ENCODE measurements at places on chromosomes 7 and 10.

- no peak for DNase-seq
Observed at GRCh38 chr10:23405540-23405939, 33.3 kb upstream of the OTUD1 start.

DNA sequence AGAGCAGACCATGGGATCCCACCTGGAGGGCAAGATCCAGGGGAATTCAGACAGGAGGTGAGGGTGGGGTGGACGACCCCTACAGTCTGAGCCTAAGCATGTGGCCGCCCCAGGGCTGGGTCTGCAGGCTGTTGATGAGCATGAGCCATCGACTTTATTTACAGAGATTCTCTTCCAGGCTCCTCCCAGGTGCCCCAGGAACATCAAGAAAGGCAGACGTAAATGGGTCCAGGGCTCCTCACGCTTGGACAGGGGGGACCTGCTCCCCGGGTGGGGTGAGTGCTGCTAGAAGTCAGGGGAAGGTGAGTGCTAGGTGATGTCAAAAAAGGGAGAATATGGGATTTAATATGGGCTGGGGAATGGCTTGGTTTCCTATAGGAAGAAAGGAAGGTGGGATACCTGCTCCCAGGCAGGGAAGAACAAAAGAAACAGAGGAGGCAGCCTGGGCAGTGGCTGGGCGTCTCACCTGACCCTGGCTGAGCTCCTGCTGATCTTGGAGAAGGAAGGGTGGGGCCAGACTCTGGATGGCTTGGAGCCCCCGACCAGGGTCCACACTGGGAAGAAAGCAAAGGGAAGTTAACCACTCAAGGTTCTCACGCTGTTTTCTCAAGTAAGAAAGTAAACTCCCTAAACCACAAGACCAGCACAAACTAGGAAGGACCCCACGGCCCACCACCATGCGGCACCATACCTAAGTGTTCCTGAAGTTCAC, 162.1 kb upstream of the SHH start:
- no peak for DNase-seq

- DNase-seq = no peak
Observed at GRCh38 chr7:148356303-148356702, 234.3 kb upstream of the C7orf33 start.

DNA sequence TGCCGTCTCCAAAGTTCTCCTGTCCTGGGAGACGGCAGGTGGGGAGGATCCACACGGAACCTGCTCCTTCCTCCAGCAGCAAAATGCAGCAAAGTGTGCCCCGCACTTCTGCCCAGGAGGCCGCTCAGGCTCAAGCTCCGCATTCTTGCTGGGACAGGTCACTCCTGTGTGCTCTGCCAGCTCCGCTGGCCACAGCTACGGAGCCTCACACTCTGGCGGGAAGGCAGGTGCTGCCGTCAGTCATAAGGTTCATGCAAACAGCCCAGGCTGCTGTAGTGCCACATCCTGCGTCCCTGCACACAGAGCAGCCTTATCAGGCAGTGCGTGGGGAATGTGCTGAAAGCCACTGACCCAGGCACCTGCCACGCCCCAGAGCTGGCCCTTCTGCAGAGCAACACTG, 22.4 kb downstream of the ADGRA1 start:
- DNase-seq = no peak

GRCh38 chr10:88092973-88093372, 229.5 kb downstream of the PTEN start:
- DNase-seq = no peak

DNA sequence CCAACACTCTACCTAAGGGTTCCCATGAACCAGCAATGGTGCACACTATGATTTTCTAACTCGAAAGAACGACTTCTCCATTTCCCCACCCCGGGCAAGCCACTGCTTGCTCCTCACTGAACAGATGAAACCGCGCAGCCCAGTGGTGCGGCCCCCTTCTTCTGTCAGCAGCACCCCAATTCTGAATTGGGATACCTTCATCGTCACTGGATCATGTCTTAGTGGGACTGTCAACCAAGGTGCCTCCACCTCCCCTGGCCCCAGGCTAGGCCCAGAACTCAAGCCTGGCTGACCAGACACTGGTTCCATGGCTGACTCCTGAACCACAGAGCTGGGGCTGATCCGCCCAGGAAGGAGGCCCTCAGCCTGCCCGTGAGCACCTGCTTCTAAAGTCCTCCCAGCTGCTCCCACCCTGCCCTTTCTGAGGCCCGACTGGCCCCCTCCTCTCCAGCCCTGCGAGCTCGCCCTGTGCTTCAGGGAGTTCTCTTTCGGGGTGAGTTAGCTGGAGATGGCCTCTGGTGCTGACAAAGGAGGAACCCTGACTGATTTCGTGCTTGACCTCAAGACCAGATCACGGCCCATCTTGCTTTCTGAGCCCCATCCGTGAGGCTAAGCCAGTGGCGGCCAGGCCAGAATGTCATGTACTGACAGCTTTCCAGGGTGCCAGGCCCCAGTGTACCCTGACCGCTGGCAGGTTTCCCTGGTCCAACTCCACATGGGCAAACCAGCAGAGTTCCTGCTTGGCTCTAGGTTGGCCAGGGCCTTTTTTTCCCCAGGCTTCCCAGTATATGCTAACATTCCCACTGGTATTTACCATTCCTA, 44.5 kb downstream of the FAM53B start:
- no peak for DNase-seq

- no peak for DNase-seq
Observed at GRCh38 chr7:3915337-3915878, 614.4 kb downstream of the SDK1 start.

DNA sequence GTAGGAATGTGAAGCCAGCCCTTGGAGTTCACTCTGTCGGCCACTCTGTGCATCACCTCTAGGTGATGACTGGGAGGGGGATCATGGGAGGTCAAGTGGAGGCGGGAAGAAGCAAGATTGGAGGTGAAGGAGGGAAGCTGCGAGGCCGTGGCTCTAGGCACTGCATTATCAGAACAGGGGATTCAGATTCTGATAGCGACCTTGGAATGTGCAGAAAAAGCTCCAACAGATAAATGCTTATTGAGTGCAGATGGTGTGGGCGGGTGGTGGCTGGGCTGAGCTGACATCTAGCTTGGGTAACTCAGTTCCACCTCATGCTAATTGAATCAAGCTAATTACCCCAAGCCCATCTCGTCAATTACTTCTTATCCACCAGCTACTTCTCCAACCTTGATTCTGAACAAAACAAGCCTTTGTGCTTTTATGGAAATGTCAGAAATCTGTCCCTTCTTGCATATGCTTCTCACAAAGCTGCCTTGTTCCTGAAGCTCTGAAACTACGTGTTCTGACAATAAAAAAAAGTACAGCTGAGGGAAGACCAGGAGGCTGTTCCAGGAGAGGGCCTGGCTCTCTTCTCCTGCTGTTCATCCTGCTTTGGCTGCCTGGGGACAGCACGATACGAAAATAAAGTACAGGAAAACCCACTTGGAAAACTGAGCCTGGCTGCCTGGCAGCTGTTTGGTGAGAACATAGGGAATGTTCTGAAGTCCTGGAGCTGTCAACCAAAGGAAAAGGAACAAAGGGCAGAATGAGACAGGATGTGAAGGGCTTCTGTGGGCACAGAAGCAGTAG, 27.5 kb downstream of the STRA8 start:
- DNase-seq = no peak

GRCh38 chr7:138865843-138866242, 67.8 kb upstream of the ATP6V0A4 start:
- no peak for DNase-seq

DNA sequence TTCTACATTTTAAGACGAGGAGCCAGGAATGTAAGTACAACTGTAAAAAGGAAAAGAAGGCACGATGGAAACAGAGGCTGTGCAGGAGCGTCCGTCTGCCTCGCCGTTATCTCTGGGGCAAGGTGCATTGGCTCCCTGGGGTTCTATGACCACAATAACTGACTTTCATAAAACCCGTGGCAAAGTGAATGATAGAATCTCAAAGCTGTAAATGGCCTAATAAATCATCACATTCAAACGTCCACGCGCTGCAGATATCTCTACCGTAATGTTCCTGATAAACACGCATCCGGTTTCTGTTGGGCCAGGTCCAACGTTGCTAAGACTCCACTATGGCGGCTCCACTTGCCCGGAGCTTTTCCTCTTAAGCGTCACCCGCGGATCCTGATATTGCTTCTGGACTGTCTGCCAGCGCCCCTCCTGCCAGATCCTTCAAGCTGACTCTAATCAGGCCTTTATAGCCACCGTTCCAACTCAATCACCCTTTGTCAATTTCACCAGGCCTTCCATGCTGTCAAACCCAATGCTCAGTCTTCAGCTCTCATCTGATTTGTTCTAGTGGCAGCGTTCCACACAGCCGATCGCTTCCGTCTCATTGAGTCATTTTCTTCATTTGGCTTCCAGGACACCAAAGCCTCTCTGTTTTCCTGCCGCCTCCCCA, 265.6 kb upstream of the FOXK1 start:
- no peak for DNase-seq

GRCh38 chr10:6593241-6593671, 13.2 kb upstream of the PRKCQ start:
- DNase-seq = no peak

DNA sequence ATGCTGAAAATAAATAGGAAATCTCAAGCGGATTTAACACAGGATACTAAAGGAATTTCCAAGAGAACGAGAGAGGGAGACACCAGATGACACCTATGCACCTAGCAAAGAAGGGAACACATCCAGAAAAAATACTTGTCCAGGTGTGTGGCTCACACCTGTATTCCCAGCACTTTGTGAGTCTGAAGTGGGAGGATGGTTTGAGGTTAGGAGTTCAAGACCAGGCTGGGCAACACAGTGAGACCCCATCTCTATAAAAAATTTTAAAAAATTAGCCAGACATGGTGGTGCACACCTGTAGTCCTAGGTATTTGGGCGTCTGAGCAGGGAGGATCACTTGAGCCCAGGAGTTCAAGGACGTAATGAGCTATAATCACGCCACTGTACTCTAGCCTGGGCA, 11.2 kb upstream of the CAPZA2 start:
- DNase-seq = no peak

GRCh38 chr7:30249316-30249715, 35.1 kb upstream of the ZNRF2 start:
- DNase-seq = no peak

DNA sequence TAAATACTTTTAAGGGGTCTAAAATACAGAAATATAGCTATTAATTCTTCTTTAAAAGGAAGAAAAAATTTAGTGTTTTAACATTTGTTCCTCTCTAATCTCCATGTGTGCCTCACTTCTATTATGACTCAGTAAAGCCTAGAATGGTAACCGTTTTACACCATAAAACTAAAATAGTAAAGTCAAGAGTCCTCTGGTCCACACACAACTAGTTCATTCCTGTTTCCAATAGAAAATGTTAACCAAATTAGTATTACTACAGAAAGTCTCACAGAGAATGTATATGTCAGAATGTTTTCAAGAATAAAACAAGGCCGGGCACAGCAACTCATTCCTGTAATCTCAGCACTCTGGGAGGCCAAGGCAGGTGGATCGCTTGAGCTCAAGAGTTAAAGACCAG, 55.8 kb downstream of the CNOT4 start:
- DNase-seq = no peak

GRCh38 chr10:126905776-126906703, 812 bp downstream of the DOCK1 start:
- DNase-seq = no peak

DNA sequence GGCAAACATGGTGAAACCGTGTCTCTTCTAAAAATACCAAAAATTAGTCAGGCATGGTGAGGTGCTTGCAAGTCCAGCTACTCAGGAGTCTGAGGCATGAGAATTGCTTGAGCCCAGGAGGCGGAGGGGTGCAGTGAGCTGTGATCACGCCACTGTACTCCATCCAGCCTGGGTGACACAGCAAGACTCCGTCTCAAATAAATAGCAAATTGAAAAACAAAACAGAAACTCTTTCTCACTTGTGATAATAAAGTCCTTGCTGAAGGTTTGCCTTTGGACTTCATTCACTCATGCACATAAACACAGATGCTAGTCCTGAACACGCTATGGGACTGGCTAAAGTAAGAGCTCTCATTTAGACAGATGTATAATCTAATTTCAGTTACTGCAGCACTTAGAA, 37.6 kb downstream of the ANK3 start:
- no peak for DNase-seq

All from stimulated activated CD8-positive, alpha-beta memory T cell treated with anti-CD3 and anti-CD28 coated beads, Interleukin-4, amount 100 ng/mL, for 1 hour (primary cell).